ENCODE measurements at places on chromosomes 3 and 15.

DNA sequence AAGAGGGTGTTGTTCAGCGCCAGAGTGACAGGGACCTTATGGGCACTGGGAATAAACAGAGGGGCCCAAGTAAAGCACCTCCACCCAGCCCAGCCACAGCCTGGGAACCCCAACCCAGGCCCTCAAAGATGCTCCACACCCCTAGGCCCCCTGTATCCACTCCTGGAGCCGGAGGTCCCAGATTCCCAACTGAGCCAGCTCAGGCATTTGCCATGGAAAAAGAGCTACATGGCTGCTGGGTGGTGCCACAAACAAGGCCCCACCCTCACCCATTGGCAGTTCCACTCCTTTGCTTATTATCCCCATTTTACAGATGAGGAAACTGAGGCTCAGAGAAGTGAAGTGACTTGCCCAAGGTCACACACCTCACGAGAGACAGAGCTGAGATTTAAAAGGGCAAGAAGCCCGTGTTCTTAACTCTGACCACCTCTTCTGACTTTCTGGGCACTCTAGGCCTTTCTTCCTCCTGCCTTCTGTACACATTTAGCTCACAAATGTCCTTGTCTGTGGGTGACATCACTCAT is 16.9 kb downstream of the ANPEP start:
- DNase-seq, result no peak

GRCh38 chr3:1421577-1421976 is 328.8 kb downstream of the CNTN6 start:
- no peak for DNase-seq

GRCh38 chr3:31815006-31815405 is 166.1 kb downstream of the OSBPL10 start:
- DNase-seq, result no peak

DNA sequence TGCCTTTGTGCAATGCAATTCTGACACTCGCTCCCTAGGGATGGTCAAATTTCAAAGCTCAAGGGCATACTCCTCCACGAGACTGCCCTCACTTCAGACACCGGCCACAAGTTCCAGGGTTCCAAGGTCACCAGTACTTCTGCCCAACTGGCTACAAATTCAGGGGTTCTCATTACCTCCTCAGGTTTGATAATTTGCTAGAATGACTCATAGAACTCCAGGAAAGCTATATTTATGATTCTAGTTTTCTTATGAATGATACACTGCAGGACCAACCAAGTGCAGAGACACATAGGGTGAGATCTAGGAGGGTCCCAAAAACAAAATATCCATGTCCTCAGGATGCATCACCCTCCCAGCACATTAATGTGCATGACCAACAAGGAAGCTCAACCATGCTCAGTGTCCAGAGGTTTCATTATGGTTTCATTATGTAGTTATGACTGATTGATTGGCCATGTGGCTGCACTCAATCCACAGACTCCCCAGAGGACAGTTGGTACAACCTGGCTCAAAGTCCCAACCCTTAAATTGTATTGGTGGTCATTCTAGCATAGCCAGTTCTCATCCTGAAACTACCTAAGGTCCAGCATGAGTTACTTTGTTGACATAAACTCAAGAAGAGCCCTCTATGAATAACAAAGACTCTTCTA is 170.4 kb upstream of the LRRN1 start:
- DNase-seq, result no peak

GRCh38 chr3:52827441-52827840 is 3.0 kb downstream of the ITIH4 start:
- no peak for DNase-seq

- no peak for DNase-seq
Measured at GRCh38 chr3:34212656-34213055, 414.2 kb downstream of the PDCD6IP start.

- no peak for DNase-seq
Measured at GRCh38 chr15:74235962-74236361, at the start of gene CCDC33. TSS of gene CCDC33 (plus strand) at chr15:74236326. CDS start at chr15:74236720, 394 bp downstream.

DNA sequence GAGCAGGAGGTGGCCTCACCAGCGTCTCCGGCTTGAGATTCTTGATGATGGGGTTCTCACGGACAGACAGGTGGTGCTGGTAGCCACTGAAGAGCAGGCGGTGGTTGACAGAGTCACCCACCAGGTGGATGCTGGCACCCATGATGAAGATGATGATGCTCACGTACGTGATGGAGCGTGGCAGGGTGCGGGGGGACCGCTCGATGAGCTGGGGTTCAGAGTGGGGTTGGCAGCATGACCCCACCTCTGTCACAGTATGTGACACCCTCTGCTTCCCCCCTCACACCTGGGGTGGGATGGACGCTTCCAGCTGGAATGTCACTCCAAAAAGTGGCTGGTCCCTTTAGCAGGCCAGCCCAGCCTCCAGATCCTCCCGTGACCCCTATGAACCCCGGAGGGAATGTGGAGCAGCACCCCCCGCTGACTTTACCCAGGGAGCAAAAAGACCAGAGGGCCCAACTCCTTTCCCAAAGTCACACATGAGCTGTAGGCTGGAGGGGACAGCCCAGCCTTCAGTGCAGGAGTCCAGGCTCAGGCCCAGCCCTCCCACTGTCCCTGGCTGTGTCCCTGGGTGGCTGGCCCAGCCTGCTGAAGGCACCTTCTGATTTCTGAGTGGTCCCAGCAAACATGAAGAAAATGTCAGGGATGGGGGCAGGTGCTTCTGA is 6.7 kb upstream of the CALML4 start:
- DNase-seq, result no peak
